ENCODE measurements at places on chromosomes 12 and 14. TPM values are rescaled to one million over a fixed set of nuclear protein-coding genes. Genes with fewer than 3 reads are reported as not detected.

- H3K4me1 ChIP-seq = no peaks in the 10 kb centered on the region
- no peaks in the 10 kb centered on the region for H3K36me3 ChIP-seq
- DNase-seq = no peak
Observed at GRCh38 chr12:15435597-15435996, 113.3 kb downstream of the PTPRO start.

DNA sequence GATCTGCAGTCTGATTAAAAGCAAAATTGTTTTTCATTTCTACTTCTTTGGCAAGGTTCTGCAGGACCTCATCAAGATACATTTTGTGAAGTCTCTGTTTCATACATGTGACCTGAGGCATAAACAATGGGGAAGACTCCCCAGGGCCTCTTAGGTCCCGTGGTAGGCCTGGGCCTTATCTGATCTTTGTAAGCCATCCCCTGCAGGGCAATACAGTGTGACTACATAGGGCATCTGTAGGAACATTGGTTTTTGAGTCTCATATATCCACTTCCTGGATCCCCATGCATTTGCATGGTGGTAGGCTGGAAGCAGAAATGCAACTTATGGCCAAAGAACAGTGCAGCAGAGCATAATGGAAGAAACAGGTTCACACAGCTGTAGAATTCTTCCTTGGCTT, 6.0 kb downstream of the FAR2 start:
- no peaks in the 10 kb centered on the region for H3K36me3 ChIP-seq
- H3K4me1 ChIP-seq = peaks cover 94% of the 10 kb centered on the region
- peaks cover 2% of the 10 kb centered on the region for H3K27me3 ChIP-seq
- no peak overlapping the region for H3K4me3 ChIP-seq
- DNase-seq = no peak
- H3K27ac ChIP-seq = no peak overlapping the region

GRCh38 chr14:85535321-85535720, 5.4 kb downstream of the FLRT2 start:
- DNase-seq = no peak
- no peaks in the 10 kb centered on the region for H3K36me3 ChIP-seq
- H3K4me3 ChIP-seq = peak overlapping the region; percentile 52
- no peaks in the 10 kb centered on the region for H3K4me1 ChIP-seq
- H3K27me3 ChIP-seq = no peaks in the 10 kb centered on the region
- H3K27ac ChIP-seq = no peak overlapping the region

DNA sequence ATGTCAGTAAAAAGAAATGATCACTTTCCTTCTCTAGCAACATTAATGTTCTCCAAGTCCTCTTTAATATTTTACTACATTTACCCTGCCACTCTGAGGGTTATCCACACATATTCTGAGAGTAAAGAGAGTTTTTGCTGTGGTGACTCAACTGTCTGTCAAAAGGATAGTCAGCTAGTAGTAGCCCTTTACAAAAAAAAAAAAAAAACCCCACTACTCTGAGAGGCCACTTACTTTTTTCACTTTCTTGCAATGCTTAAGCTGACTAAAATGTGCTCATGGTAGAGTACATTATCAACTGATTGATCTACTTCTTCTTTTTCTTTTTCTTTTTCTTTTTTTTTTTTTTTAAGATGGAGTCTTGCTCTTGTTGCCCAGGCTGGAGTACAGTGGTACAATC, 27.6 kb upstream of the PPM1A start:
- no peaks in the 10 kb centered on the region for H3K27me3 ChIP-seq
- no peaks in the 10 kb centered on the region for H3K4me1 ChIP-seq
- DNase-seq = no peak
- H3K4me3 ChIP-seq = no peak overlapping the region

DNA sequence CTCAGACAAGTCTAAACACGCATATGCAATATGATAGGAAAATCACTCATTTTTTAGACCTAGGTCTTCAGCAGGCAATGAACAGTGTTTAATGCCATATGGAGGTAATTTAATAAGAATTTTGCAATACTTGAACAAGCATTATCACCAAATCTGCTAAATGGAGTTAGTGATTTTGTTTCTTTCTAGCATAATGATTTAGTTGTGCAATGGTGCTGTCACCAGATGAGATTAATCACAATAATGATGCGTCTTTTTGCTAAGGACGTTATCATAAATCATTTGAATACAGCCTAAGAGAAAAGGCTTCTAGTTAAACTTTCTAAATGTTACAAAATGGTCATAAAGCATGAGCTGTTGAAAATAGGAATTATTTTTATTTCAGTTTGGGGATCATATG, 170.0 kb upstream of the SLC16A7 start:
- H3K36me3 ChIP-seq = no peaks in the 10 kb centered on the region
- H3K4me1 ChIP-seq = no peaks in the 10 kb centered on the region
- H3K4me3 ChIP-seq = no peak overlapping the region
- DNase-seq = no peak
- H3K27ac ChIP-seq = no peak overlapping the region

GRCh38 chr14:35159742-35160409, 37.5 kb downstream of the PRORP start:
- H3K27me3 ChIP-seq = no peaks in the 10 kb centered on the region
- peaks cover 52% of the 10 kb centered on the region for H3K4me1 ChIP-seq
- no peak overlapping the region for H3K27ac ChIP-seq

DNA sequence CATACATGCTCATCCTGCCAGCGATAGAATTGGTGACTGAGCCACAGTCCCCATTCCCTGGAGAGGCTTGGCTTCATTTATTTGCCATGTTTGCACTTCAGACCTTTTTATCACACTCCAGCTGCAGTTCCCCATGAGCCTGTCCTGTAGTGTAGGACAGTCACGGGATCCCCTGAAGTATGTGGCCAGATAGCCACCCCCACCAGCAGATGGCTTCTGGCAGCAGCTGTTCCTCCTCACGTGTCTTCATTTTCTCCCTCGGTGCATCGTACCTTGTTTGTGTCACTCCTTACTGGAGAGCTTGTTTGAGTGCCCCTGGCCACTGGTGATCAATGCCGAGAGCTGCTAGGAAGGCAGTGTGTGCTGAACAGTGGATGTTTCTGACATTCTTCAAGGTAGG, 40.2 kb downstream of the UBE3B start:
- no peak for DNase-seq
- no peaks in the 10 kb centered on the region for H3K4me1 ChIP-seq
- H3K27me3 ChIP-seq = no peaks in the 10 kb centered on the region
- H3K4me3 ChIP-seq = no peak overlapping the region
- peak overlapping the region; percentile 78 for H3K27ac ChIP-seq
- peaks cover 89% of the 10 kb centered on the region for H3K36me3 ChIP-seq

DNA sequence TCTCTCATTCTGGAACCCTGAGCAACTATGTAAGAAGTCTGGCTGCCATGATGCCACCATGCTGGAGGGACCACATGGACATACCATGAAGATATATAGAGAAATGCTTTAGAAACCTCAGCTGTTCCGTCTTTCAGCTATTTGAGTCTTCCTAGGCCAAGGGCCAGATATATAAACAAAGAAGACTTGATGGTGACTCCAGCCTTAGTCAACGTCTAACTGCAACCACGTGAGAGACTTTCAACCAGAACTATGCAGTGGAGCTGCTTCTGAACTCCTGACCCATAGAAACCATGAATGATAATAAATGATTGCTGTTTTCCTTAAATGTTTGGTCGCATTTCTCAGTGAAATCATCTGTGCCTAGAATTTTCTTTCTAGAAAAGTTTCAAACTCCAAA, 20.0 kb upstream of the KITLG start:
- no peaks in the 10 kb centered on the region for H3K4me1 ChIP-seq
- no peaks in the 10 kb centered on the region for H3K27me3 ChIP-seq
- no peaks in the 10 kb centered on the region for H3K36me3 ChIP-seq
- no peak for DNase-seq

DNA sequence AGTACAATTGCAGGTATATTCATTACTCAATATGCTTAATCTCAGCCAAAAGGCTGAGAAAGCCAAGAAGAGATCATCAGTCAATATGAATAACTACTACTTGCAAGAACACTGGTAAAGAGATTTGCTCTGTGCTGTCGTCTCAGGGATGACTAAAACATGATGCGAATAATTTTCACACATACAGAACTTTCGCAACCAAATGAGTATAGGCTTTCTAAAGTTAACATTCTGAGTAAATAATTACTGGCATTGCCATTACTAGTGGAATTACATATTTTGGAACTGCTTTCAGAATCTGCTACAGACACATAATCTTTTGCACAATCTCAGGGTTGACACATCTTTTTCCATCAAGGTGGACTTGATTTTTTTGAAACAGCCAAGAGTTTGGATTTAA, 24.7 kb downstream of the NCKAP1L start:
- no peak overlapping the region for H3K4me3 ChIP-seq
- H3K36me3 ChIP-seq = peaks cover 3% of the 10 kb centered on the region
- H3K4me1 ChIP-seq = peaks cover 9% of the 10 kb centered on the region

- peaks cover 28% of the 10 kb centered on the region for H3K4me1 ChIP-seq
- H3K4me3 ChIP-seq = no peak overlapping the region
- H3K27ac ChIP-seq = peak overlapping the region; percentile 48
- H3K36me3 ChIP-seq = no peaks in the 10 kb centered on the region
Observed at GRCh38 chr12:24797901-24798300, 151.0 kb downstream of the BCAT1 start.

DNA sequence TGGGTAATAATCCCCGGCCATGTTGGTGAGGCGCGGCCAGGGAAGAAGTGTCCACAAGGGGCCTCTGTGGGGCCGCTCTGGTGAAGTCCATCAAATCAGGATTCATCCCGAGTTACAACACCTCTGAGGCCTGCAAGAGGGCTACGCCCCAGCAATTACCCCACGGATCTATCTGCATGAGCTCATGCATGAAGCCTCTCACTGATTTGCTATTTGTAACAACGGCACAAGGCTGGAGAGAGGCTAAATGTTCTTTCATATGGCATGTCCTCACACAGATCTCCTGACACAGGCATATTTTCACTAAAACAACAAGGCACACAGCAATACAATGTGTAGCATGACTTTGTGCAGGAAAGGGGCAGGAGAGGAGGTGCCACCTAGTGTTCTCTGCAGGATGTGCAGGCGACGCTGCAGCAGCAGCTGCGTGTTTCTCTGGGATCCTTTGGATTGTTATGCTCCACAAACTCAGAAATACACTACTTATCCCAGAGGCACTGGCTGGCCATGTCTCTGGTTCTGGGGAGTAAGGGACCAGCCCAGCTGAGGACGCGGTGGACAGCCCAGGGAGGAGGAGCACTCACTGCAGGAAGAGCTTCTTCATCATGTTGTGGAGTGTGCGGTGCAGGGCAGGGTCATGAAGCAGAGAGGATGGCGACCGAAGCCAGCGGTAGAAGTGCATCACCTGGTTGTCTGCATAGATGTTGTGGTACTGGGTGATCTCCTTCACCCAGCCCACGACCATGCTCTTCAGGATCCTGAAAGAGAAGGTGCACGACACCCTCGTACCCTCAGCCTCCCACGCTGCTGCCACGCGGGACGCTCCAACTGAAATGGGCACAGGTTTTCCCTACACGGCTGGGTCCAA, 20.2 kb downstream of the P2RX2 start:
- no peak overlapping the region for H3K27ac ChIP-seq
- no peak overlapping the region for H3K4me3 ChIP-seq
- H3K27me3 ChIP-seq = no peaks in the 10 kb centered on the region

Gene P2RX2
- 3.0 TPM for total RNA-seq

Gene OR4K1
- not detected for total RNA-seq

Gene TSPAN8
- not detected for total RNA-seq

Gene CKAP4
- total RNA-seq = 34.5 TPM

Gene KCNH3
- 0.41 TPM for total RNA-seq

All from spleen (tissue), 13 donors.